HFFc6 (cell line): ENCODE measurements at places on chromosomes 4 and X.

DNA sequence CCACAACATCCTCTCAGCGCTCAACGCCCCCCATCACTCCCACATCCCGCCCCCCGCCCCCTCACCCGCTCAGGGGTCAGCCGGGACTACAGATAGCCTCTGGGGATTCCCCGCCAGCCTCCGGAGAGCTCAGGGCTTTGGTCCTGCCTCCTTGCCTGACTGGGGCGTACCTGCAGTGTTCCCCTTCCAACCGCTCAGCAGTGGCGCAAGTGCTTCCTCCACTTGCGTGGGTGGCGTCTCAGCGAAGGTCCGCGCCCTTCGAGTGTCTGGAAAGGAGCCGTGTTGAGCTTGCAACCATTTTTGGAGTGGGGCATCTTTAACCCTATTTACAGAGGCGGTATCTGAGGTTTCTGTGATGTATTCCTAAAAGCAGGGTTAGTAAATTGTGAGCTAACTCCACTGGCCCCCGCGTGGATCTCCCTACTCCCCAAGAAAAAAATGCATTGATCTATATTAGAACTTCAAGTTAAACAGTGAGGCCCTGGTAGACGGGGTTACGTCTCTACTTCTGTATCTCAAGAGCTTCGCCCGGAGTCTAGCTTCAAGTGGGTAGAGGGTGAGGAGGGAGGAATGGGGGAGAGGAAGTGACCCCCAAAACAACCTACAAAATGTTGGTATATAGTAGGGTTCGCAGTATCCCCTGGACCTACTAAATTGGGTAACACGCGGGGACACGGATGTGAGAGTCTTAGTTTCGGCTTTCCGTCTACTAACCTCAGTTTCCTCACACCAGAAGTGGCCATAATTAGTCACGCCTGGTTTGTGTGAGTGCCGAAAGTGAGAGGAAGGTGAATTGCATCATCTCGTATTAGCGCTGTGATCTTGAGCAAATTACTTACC is 16.1 kb downstream of the NKX3-2 start:
- no peak for DNase-seq
- H3K4me1 ChIP-seq, result peaks cover 22% of the 10 kb centered on the region; the same call in 1 of the 2 replicates
- no peaks in the 10 kb centered on the region for H3K36me3 ChIP-seq
- peaks cover 83% of the 10 kb centered on the region for H3K27me3 ChIP-seq
- no peak overlapping the region for H3K27ac ChIP-seq
- H3K4me3 ChIP-seq, result no peak overlapping the region

- H3K4me1 ChIP-seq, result no peaks in the 10 kb centered on the region
- H3K36me3 ChIP-seq, result no peaks in the 10 kb centered on the region
- H3K4me3 ChIP-seq, result no peak overlapping the region
- no peak overlapping the region for H3K27ac ChIP-seq
- no peak for DNase-seq
- peaks cover 3% of the 10 kb centered on the region; the same call in 1 of the 2 replicates for H3K27me3 ChIP-seq
Measured at GRCh38 chr4:19193274-19193981, 1058.3 kb upstream of the SLIT2 start.

DNA sequence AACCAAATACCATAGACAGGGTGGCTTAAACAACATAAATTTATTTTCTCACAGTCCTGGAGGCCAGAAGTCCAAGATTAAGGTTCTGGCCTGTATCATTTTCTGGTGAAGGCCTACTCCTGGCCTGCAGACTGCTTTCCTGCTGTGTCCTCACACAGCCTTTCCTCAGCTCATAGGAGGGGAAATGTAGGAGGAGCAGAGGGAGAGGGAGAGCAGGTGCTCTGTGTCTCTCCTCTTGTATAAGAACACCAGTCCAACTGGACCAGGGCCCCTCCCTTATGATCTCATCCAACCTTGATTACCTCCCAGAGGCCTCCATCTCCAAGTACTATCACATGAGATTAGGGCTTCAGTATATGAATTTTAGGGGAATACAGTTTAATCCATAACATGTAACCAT is 34.3 kb downstream of the RAPGEF2 start:
- no peaks in the 10 kb centered on the region for H3K36me3 ChIP-seq
- no peaks in the 10 kb centered on the region for H3K27me3 ChIP-seq
- H3K27ac ChIP-seq, result no peak overlapping the region

DNA sequence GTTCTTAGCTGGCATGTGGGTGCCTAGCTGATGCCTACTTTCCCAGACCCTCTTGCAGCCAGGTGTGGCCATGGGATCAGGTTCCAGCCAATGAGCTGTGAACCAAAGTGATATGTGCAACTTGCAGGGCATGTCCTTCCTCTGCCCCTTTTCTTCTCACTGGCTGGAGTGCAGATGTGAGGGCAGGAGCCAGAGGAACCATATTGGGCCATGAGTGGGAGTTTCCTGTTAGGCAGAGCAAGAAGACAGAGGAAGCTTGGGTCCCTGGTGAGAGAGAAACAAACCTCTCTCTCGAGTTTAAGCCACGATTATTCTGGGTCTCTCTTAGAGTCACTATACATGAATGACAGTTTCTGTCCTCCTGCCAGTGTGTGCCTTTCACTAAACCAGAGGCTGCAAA is 120.4 kb upstream of the STX18 start:
- no peak overlapping the region for H3K4me3 ChIP-seq
- no peak for DNase-seq
- peaks cover 71% of the 10 kb centered on the region for H3K4me1 ChIP-seq

- DNase-seq, result no peak
- H3K36me3 ChIP-seq, result no peaks in the 10 kb centered on the region
- H3K4me1 ChIP-seq, result no peaks in the 10 kb centered on the region
- H3K4me3 ChIP-seq, result no peak overlapping the region
Measured at GRCh38 chrX:43108828-43109227, 330.9 kb upstream of the PPP1R2C start.

DNA sequence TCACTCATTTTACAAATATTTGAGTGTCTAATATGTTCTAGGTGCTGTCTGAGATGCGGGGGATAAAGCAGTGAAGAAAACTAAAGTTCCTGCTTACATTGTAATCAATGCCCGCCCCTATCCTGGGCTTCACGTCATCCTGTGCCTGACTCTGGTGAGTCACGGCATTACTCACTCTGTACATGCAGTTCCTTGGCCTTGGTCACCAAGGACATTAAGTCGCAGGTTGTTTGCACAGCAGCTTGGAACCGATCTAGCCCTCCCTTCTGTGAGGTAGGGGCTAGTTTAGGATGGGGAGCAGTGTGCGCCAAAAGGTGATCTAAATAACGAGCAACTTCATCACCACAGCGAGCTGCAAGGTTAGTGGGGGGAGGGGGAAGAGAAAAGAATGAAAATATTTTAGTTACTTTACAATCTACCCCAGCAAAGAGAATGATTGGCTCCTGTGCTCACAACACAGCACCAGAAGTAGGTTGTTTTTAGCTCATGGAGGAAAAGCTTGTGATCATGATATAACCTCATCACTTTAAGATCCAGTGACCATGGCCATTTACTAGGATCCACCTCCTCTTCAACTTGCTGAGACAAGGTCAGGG is 48.0 kb upstream of the HDAC8 start:
- H3K27me3 ChIP-seq, result peaks cover 6% of the 10 kb centered on the region
- DNase-seq, result peak; percentile 62
- no peaks in the 10 kb centered on the region for H3K36me3 ChIP-seq
- peak overlapping the region; percentile 84 for H3K4me3 ChIP-seq
- H3K27ac ChIP-seq, result peak overlapping the region; percentile 70

GRCh38 chr4:153246446-153247115 is 42.3 kb downstream of the TRIM2 start:
- DNase-seq, result no peak

DNA sequence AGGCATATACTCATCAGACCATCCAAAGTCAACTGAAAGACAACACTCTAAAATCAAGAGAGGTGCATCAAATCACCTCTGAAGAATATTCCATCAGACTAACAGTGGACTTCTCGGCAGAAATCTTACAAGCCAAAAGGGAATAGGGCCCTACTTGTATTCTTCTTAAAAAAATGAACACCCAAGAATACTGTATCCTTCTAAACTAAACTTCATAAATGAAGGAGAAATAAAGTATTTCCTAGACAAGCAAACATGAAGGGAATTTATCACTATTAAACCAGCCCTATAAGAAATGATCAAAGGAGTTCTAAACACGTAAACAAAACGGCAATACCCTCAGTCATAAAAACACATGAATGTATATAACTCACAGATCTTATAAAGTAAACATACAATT is 141.2 kb downstream of the CXXC4 start:
- no peak overlapping the region for H3K27ac ChIP-seq
- no peaks in the 10 kb centered on the region for H3K4me1 ChIP-seq
- no peak for DNase-seq
- H3K36me3 ChIP-seq, result no peaks in the 10 kb centered on the region
- no peaks in the 10 kb centered on the region for H3K27me3 ChIP-seq

DNA sequence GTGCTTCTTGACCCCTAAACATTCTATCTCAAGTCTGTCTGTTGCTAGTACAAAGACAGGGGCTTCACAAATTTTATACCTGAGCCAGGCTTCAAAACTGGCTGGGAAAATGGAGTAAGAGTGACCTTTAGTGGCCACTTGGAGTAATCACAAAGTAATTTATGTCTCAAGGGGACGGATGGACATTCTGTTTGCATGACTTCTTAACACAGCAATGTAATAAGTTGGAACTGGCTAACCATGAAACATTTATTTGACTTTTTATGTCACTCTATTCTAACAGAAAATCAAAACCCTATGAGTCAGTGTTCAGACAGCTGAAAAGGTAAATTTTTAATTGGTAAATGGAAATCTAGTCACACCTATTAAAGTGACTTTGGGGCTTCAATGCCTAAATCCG is 600.6 kb downstream of the ANKRD50 start:
- no peaks in the 10 kb centered on the region for H3K36me3 ChIP-seq
- H3K27me3 ChIP-seq, result no peaks in the 10 kb centered on the region
- peaks cover 15% of the 10 kb centered on the region for H3K4me1 ChIP-seq
- no peak overlapping the region for H3K27ac ChIP-seq
- H3K4me3 ChIP-seq, result no peak overlapping the region

DNA sequence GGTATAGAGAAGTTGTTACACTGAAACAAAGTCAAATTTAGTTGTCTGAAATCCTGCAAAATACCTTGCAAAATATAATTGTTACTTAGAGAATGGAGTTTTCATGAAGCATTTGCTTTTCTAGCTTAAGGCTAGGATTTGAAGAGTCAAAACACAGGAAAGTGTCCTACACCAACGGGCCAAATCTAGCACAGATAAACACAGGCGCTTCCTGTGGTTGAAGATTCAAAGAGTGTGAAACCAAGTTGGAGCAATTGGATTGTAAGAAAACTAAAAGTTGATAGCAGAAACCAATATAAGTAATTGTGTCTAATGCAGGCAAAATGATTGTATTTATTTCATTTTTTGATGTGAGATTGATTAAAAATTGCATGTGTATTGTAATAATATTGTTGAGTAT is 2002.5 kb upstream of the TENM3 start:
- H3K4me1 ChIP-seq, result no peaks in the 10 kb centered on the region
- H3K27ac ChIP-seq, result no peak overlapping the region
- no peak for DNase-seq
- H3K36me3 ChIP-seq, result 0 out of 2 replicates have a peak, but pooled peaks cover under 1% of the 10 kb centered on the region

- H3K36me3 ChIP-seq, result no peaks in the 10 kb centered on the region
- H3K4me3 ChIP-seq, result no peak overlapping the region
- peaks cover 6% of the 10 kb centered on the region; the same call in 1 of the 2 replicates for H3K4me1 ChIP-seq
- no peak for DNase-seq
- H3K27ac ChIP-seq, result no peak overlapping the region
Measured at GRCh38 chr4:155891058-155891457, 12.4 kb upstream of the TDO2 start.

GRCh38 chrX:122565952-122566351 is 618.1 kb upstream of the GRIA3 start:
- peaks cover 56% of the 10 kb centered on the region for H3K4me1 ChIP-seq
- DNase-seq, result peak; percentile 97
- H3K27ac ChIP-seq, result peak overlapping the region; percentile 55
- H3K4me3 ChIP-seq, result no peak overlapping the region

DNA sequence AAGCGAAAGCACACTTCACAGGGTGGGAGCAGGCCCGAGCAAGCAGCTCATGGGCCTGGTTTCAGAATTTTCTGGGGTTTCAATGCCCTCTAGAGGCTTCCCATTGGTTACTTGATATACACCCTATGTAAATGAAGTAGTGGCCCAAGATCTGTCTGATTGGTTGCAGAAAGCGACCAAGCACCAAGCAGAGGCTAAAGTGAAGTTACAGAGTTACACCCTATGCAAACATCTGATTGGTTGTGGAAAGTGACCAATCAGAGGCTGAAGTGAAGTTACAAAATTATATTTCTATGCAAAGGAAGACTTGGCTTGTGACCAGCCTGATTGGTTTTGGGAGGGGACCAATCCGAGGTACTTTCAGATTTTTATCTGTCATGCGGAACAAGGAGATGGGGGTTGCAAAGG is 8.2 kb downstream of the FHIP1A start:
- DNase-seq, result no peak
- H3K4me3 ChIP-seq, result no peak overlapping the region
- H3K4me1 ChIP-seq, result peaks cover 61% of the 10 kb centered on the region
- H3K36me3 ChIP-seq, result no peaks in the 10 kb centered on the region

- H3K27ac ChIP-seq, result no peak overlapping the region
- H3K4me3 ChIP-seq, result no peak overlapping the region
- no peaks in the 10 kb centered on the region; the same call in 1 of the 2 replicates for H3K36me3 ChIP-seq
- H3K4me1 ChIP-seq, result peaks cover 14% of the 10 kb centered on the region
- H3K27me3 ChIP-seq, result peaks cover 3% of the 10 kb centered on the region; the same call in 1 of the 2 replicates
Measured at GRCh38 chr4:167964766-167965373, 127.5 kb upstream of the ANXA10 start.

GRCh38 chr4:150366487-150366999 is 215.4 kb upstream of the MAB21L2 start:
- H3K27me3 ChIP-seq, result no peaks in the 10 kb centered on the region
- H3K36me3 ChIP-seq, result no peaks in the 10 kb centered on the region
- no peak overlapping the region for H3K27ac ChIP-seq
- peaks cover 15% of the 10 kb centered on the region for H3K4me1 ChIP-seq
- no peak overlapping the region for H3K4me3 ChIP-seq

DNA sequence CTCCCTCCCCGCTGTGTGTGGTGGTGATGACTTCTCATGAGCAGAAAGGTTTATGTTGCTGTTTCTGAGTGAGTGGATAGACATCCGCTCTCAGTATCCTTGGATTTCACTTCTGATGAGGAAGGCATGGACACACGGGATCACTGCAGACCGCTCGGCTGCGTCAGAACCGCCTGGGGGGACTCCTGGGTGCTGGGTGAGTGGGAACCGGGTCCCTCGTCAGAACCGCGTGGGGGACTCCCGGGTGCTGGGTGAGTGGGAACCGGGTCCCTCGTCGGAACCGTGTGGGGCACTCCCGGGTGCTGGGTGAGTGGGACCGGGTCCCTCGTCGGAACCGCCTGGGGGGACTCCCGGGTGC is 9.0 kb downstream of the CTBP1 start:
- H3K27ac ChIP-seq, result no peak overlapping the region
- no peak overlapping the region for H3K4me3 ChIP-seq
- DNase-seq, result no peak

GRCh38 chr4:35066406-35066805 is 1177.9 kb downstream of the ARAP2 start:
- DNase-seq, result no peak
- H3K4me3 ChIP-seq, result no peak overlapping the region
- H3K27ac ChIP-seq, result no peak overlapping the region
- H3K27me3 ChIP-seq, result no peaks in the 10 kb centered on the region
- H3K36me3 ChIP-seq, result no peaks in the 10 kb centered on the region

GRCh38 chrX:47231167-47231566 is 1.6 kb upstream of the USP11 start:
- H3K36me3 ChIP-seq, result peaks cover 13% of the 10 kb centered on the region
- no peak overlapping the region for H3K4me3 ChIP-seq
- H3K27ac ChIP-seq, result peak overlapping the region; percentile 54; the same call in 1 of the 2 replicates
